Lower lobe of right lung (tissue), 2 donors: ENCODE measurements at places on chromosomes 3 and 15.

- DNase-seq, result no peak
These were observed 117.6 kb downstream of the SATB1 start for GRCh38 chr3:18307529-18307928.

GRCh38 chr15:80694611-80695098 lies 455 bp upstream of the ABHD17C start:
- DNase-seq, result peak; percentile 53

GRCh38 chr15:78212546-78213424 lies 21.6 kb downstream of the ACSBG1 start:
- DNase-seq, result no peak

GRCh38 chr3:136787349-136787748 lies 31.6 kb upstream of the SLC35G2 start:
- DNase-seq, result no peak

DNA sequence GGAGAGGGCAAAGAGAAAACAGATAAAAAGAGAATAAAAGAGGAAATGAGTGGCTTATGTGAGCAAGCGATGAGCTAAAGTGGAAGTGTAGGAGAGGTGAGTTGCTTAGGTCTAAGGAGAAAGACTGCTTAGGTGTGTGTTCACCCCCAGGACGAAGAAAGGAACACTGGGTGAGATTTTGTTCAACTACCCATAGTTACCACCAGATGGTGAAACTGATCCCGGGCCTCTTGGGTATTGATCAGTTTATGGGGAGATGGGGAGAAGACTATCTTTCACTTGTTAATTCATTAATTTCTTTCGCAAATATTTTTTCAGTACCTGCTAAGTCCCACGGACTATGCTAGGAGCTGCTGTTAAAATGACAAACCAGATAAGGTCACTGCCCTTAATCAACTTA lies 33.9 kb downstream of the GAP43 start:
- DNase-seq, result no peak

- DNase-seq, result no peak
These were observed 35.2 kb downstream of the TSC22D2 start for GRCh38 chr3:150443331-150443741.

- DNase-seq, result no peak
These were observed 45.0 kb downstream of the SENP2 start for GRCh38 chr3:185631108-185631507.

DNA sequence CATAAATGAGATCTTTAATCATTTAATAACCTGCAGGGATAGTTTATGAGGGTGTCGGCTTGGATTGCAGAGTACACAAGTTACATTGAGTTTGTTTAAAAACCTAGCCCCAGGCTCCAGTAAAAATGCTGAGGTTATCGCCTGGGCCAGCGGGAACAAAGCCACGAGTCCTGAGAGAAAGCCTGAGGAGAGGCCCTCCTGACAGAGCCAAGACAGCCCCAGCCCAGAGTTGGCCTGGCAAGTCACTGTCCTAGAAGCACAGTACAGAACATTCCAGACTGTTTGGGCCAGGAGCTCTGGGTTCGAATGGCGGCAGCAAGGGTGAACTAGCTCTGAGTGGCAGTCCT lies 32.4 kb downstream of the SEC61A1 start:
- no peak for DNase-seq

GRCh38 chr15:94600505-94600904 lies 369.1 kb downstream of the MCTP2 start:
- DNase-seq, result no peak

DNA sequence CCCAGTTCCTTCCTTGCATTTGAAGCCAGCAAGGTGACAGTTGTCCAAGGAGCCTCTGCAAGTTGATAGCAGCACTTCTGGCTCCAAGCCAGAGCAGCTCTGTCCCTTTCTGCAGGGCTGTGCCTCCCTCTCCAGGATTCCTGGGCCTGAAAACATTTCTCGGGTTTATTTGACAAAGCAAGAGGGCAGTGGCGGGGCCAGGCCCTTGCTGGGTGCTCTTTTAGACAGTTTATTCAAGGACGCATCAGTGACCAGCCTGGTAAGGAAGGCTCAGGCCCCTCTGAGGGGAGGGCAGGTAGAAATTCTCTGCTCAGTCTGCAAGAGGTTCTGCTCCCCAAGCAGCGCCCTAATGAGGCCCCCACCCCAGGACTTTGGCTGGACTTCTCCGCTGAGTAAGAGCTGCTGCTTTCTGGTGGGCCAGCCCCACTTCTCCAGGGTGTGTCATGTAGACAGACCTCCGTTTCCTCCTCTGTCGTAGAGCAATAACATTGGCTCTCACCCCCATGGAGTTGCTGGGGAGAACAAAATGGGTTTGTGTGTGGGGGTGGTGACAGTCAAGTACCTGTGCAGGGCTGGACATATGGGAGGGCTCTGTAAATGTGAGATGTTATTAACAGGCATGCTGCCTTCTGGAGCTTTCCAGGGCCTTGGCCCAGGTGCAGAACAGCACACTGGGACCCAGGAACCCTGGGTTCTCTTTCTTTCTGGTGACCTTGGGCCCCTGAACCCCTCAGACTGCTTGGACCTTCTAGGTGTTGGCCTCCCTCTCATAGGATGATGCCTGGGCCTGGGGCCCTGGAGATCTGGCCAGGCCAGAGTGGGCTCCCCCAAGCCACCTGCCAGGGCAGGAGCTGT lies 146.2 kb upstream of the TLE3 start:
- DNase-seq, result no peak

- DNase-seq, result no peak
These were observed 134.3 kb upstream of the ABHD17C start for GRCh38 chr15:80560601-80561400.

- DNase-seq, result no peak
These were observed 228.0 kb upstream of the SLCO3A1 start for GRCh38 chr15:91625506-91625905.

DNA sequence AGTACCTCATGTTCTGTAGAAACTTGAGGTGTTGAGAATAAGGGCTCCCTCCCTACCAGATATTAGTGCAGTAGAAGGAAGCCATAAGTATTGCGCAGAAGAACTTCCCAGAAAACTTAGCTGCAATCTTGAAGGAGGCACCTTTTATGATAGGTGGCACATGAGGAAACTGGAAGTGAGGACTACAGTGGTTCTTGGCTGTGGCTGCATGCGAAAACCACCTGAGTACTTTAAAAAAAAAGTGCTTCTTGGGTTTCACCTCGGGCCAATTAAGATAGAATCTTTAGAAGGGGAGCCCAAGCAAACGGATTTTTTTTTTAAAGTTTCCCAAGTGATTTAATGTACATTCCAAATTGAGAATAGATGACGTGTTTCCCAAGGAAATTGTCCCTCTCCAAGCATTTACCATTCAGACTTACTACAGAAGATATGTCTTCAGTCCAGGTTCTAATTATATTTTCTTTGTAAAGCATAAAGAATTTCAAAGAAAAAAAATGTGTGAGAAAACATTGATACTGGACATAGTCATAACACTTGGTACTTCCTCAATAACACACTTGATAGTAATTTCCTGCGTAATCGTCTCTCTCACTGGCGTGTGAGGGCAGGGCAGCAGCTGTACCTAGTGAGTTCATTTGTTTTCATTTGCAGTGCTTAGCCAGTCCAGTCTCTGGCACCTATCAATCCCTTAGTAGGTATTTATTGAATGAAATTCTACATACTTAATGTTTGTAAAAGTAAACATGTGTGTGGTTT lies 12.3 kb upstream of the NR1I2 start:
- no peak for DNase-seq

- DNase-seq, result no peak
These were observed 106.6 kb downstream of the LRIG1 start for GRCh38 chr3:66394019-66394752.

DNA sequence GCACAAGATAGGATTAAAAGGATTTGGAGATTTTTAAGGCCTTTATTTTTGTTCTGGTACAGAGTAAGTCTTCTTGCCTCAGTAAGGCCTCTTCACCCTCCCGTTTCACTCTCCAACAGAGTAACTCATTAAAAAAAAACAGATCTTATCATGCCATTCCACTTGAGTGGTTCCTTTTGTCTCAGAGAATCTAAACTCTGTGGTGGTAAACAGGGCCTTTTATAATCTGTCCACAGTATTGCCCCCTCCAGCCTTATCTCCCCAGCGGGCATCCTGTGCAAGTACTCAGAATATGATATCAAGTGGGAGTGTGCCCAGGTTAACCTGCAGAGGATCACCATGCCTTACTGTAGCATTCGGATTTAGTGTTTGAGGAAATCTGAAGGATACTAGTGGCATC lies 20.3 kb upstream of the ATOSA start:
- no peak for DNase-seq

DNA sequence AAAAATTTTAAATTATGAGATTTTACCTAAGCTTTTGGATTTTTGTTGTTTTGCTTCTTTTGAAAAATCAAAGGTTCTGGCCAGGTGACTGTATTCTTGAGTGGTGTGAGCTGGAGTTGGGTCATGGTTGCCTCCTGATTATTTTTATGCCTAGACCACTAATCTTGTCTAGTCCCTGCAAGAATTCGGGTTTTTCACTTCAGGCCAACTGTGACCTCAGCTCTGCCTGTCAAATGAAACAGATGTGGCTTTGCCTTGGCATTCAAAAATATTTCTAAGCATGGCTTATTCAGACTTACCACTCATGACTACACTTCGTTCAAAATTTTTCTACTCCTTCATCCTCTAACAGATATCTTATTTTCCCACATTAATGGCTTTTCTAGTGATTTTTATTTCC lies 25.4 kb upstream of the CDV3 start:
- no peak for DNase-seq

DNA sequence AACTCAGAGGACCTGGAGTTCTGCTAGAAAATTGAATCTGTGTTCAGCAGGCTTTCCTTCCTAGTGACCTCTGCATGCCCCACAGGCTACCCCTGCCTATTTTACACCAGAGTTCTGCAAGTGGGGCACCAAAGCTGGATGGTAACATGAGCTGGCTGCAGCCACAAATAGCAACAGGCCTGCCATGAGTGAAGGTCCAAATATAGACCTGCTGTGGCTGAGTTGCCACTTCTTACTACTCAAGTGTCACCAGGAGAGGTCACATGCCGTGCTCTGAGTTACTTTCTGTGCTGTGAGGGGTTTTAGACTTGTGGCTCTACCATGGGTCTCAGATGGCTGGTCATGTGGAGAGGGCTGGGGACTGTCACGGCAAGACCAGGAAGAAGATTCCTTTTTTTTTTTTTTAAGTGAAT lies at the start of gene FSD2:
Gene FSD2, minus strand, starts transcription at position 76 of the 413 bp plus-strand sequence. CDS start 18,679 bp downstream, outside the sequence.
- no peak for DNase-seq

DNA sequence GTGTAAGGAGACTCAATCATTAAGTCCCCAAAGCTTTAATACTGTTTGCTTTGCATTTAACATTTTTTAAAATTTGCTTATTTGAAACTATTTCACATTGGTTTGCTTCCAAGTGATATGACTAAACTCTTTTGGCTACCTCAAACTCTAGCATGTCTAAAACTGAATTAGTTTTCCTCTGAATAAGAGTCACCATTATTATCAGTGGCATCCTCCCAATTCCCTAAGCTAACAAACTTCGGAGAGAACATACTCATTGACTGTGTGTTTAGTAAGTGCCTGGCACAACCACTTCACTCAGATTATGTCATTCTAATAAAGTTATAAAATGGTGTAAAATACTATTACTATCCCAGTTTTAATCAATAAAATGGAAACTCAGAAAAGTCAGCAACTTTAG lies 21.9 kb downstream of the ATOSA start:
- no peak for DNase-seq

GRCh38 chr15:70486451-70487386 lies 276.6 kb downstream of the UACA start:
- peak; percentile 75 for DNase-seq

DNA sequence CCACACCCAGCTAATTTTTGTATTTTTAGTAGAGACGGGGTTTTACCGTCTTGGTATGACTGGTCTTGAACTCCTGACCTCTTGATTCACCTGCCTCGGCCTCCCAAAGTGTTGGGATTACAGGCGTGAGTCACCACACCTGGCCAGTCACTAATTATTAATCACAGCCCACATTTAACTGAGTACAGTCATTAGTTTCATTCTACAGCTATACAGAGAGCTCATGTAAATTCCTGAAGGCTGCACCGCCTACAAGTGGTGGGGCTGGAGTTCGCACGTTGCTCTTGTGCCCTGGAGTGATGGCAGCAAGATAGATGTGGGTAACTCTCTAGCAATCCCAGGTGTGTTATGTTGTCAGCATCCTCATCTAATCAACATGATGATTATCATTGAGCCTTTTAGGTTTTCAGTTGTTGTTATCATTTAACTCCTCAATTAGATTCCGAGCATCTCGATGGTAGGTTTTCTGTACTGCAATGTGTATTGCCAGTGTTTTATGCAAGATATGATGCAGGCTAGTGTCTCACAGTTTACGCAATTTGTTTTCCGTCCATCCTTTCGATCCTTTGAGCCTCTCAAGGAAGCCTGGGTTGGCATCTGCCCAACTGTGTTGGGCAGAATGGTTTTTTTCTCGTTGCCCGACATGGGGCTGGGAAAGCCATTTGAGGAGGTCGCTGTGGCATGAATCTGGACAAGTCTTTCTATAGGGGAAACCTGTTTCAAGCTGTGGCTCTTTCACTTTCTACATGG lies 216.3 kb downstream of the LPP start:
- no peak for DNase-seq

- DNase-seq, result no peak
These were observed 127.1 kb downstream of the MEGF11 start for GRCh38 chr15:66126456-66126855.

GRCh38 chr15:61227269-61227949 lies 1.7 kb downstream of the RORA start:
- no peak for DNase-seq

GRCh38 chr3:114839476-114839875 lies 307.6 kb downstream of the ZBTB20 start:
- DNase-seq, result no peak

- DNase-seq, result no peak
These were observed 272.1 kb downstream of the UNC13C start for GRCh38 chr15:54250326-54250725.

DNA sequence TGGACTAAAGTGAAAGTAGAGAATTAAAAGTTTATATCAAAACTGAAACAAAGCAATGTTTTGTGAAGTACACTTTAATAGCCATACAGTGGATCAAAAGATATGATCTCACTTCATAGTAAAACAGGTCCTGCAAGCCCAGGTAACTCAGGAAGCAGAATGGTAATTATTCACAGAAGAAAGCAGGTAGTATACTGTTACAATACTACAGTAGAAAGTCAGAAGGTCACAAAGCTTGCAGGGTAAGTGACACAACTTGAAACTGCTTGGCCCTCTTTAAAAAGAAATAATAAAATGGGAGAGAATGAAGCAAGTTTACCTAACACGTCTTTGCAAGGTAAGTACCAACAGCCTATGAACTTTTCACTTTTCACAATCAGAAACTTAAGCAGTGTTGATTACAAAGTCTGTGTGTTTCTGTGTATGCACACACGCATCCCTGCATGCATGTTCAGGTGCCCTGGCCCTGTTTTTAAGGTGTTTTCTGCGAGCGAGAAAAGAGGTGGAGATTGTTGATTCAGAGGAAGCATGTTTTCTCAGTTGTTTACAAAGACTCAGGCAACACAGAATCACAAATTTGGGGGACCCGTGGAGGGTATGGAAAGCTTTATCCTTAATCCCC lies at the start of gene NAALADL2:
Gene NAALADL2, plus strand, starts transcription at position 221 of the 622 bp plus-strand sequence.
- no peak for DNase-seq

DNA sequence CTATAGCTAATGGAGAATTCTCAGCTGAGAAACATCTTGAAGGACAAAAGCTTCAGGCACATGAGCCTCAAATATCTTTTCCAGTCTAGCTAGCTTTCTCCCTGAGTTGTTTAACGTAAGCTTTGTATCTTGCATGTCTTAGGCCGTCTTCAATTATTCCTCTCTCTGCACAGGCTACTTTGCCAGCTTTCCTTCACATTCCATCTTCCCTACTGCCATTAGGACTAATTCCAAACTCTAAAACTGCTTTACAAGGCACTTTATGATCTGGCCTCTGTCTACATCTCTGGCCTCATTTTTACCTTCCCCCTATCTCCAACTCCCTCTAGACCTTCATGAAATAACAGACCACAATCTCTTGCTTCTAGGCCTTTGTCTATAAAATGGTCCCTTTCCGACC lies 171.4 kb downstream of the GREM1 start:
- no peak for DNase-seq
